HT-29 (cell line): ENCODE measurements at places on chromosomes 5 and 9.

DNA sequence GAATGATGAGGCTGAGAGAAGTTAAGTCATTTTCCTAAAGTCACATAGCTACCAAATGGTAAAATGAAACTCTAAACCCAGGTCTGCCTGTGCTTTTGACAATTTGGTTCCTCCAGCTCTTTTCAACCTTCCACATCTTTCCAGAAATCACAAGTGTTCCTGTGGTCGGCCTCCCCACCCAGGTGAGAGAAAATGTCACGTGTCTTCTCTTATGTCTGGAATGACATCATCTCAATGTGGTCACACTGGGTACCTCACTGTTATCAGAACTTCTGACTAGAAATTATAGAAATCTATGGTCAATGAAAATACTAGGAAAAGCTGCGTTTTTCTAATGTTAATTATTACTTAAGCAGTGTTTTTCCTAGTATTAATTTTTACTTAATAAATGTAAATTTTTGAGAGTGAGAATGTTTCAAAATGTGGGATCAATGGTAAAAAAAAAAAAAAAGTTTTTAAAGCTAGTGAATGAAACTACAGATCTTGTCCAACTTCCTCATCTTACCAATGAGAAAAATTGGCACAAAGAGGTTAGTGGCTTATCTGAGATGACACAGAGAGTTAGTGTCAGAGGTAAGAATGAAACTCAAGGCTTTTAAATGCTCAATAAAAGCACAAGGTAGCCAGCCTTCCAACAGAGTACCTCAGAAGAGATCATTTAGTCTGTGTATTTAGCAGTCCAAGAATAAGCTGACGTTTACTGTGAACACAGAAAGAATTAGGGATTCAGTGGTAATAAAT lies 228.7 kb upstream of the NR4A3 start:
- no peak for DNase-seq

- DNase-seq = no peak
Measured at GRCh38 chr9:131426545-131426944, 32.7 kb downstream of the PRRC2B start.

- DNase-seq = no peak
Measured at GRCh38 chr9:87249029-87249428, 248.6 kb upstream of the DAPK1 start.

GRCh38 chr5:154446195-154447088 lies 645 bp downstream of the SAP30L start:
- DNase-seq = peak; percentile 52

DNA sequence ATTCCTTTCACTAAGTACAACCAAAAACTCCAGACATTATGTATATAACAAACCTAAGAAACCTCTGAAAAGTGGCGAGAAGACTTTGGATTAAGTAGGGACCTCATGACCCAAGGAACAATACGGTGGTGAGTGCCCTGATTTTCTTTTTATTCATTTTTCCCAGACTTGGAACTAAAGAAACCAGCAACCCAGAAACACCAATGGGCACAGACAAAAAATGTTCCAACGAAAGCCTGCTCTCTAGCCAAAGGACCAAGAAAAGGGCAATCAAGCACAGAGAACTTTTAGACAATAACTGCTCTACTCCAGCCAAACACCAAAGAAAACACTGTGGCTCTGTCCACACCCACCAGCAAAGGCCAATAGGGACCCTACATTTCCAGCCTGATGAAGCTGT lies 66.2 kb upstream of the SSBP2 start:
- no peak for DNase-seq

- no peak for DNase-seq
Measured at GRCh38 chr5:995318-995717, 13.3 kb upstream of the NKD2 start.

- DNase-seq = no peak
Measured at GRCh38 chr9:91945277-91946085, 4.5 kb downstream of the ROR2 start.

DNA sequence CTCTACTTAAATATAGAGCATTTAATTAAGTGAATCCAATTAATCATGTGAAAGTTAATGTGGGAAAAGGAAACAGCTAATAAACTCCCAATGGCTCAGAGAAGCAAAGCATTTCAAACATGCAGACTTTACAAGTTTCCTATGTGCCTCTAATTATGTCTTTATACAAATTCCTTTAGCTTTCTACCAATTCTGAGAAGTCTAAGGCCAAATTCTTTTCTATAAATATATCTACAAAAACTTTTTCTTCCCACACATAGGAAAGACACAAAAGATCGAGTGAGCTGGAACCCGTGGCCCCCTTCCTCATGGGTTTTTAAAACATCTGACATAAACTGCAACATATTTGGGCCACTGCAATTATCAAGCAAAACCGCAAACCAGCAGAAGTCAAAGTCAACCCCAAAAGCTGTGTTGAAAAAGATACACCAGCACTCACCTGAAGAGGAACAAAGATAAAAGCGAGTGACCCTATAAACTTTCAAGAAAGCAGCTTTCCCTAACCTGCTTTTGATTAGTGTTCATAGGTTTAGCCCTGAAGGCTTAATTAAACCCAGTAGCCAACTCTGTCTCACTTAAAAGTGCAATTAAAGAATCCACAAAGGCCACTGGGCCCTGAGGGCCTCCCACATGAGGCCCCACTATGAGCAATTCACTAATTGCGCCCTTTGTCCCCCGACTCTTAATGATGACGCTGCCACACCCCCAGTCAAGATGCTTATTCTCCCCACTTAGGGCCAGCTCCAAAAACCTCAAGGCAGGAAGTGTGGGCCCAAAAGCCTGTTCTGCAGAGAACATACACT lies 12.1 kb downstream of the SEMA5A start:
- DNase-seq = no peak

GRCh38 chr9:137266585-137267453 lies 10.7 kb upstream of the TOR4A start:
- no peak for DNase-seq

- DNase-seq = no peak
Measured at GRCh38 chr5:127012916-127013315, 17.4 kb downstream of the MARCHF3 start.

DNA sequence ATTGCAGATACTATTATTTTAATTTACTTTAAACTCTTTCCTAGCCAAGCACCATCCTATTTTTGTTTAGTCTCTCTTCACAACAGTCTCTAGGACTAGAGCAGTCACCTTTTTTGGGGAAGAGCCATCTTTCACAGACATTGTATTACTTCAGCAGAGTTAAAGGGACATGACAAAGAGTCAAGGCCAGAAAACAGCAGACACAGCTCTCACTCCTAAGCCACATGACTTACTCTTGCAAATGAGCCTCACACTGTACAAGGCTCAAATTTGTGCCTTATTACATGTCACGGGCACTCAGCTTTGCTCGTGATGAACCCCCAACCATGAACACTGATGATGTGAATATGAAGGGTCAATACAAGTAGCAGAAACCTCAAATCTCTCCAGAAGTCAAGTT lies 104.3 kb downstream of the ZNF608 start:
- DNase-seq = no peak

- no peak for DNase-seq
Measured at GRCh38 chr5:98865690-98866089, 63.1 kb downstream of the CHD1 start.

DNA sequence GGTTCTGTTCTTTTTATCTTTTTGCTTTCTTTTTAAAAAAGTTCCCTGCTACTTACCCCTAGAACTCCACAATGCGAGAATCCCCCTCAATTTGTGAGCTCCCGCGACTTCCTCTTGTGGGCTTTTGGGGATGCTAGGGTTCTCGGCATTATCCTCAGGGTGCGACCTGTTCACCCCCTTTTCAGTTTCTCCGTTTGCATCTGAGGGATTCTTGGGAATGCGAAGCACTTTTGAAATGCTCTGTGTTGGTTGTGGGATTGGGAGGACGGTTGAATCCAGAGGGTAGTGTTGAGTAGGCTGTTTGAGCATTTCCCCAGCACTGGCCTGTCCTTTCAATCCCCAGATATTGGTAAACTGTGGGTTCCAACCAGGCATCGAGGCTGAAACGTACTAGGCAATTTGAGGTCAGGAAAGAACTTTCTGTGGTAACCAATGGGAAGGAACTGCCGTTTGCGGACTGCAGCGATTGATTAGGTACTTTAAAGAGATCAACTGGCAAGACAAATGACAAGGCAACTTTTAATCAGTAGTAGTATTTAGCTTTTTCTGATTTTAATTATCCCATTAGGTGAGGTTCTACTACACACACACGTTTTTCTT lies 415 bp downstream of the XRCC4 start:
- no peak for DNase-seq

- peak; percentile 69 for DNase-seq
Measured at GRCh38 chr5:60945813-60946187, 795 bp downstream of the NDUFAF2 start.

GRCh38 chr9:93646640-93647178 lies 70.3 kb downstream of the PHF2 start:
- DNase-seq = no peak

GRCh38 chr9:100206899-100207298 lies 107.9 kb downstream of the INVS start:
- DNase-seq = no peak

- no peak for DNase-seq
Measured at GRCh38 chr9:76900884-76901440, 5.0 kb downstream of the PRUNE2 start.

- DNase-seq = no peak
Measured at GRCh38 chr9:4689021-4689420, 9.7 kb downstream of the CDC37L1 start.

DNA sequence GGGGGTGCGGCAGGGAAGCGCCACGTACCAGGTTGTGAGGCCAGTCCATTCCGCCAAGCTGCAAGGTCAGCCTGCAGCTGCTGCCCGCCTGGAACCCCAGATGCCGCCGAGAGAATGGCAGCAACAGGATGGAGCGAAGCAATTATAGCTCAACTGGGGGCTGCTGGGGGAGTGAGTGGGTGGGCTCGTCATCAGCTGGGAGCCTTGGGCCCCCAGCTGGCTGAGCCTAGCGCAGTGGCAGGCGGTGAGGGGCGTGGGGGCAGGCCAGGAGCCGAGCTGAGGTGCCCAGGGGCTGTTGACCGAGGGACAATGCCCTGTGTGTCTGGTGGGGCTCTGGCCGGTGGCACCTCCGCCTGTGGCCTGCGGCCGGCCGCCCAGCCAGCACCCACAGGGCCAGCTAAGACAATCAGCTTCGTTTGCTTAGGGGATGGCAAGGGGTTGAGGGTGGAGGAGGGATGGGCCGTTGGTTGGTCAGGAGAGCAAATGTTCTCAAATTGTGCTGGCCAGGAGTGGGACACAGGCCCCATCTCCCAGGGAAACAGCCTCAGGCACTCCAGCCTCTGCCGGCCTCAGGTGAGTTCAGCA lies at the start of gene IL17B:
Gene IL17B (minus strand): TSS at position 116 of the 585 bp plus-strand sequence. CDS start 67 bp downstream, at position 49.
- no peak for DNase-seq

- DNase-seq = no peak
Measured at GRCh38 chr5:3542158-3542557, 53.5 kb upstream of the IRX1 start.

GRCh38 chr5:1750469-1750868 lies 49.2 kb downstream of the MRPL36 start:
- DNase-seq = no peak

- no peak for DNase-seq
Measured at GRCh38 chr9:38359297-38359653, 33.2 kb upstream of the ALDH1B1 start.

- no peak for DNase-seq
Measured at GRCh38 chr5:149651686-149652085, 70.4 kb downstream of the ARHGEF37 start.

DNA sequence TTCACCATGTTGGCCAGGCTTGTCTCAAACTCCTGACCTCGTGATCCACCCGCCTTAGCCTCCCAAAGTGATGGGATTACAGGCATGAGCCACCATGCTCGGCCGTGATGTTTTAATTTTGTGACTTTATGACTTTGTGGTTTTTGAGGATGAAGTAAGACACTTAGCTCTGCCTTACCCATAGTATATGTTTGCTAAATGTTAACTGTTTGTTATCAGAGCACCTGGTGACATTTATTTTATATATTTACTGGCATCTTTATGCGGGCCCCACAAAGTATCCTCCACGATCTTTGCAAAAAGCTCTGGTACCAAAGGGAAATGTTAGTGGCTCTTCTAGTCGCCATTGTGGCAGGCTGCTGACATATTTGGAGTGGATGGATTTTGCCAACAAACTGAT lies 6.7 kb downstream of the SLC23A1 start:
- DNase-seq = no peak

GRCh38 chr5:88555674-88556073 lies 287.0 kb upstream of the TMEM161B start:
- DNase-seq = no peak

DNA sequence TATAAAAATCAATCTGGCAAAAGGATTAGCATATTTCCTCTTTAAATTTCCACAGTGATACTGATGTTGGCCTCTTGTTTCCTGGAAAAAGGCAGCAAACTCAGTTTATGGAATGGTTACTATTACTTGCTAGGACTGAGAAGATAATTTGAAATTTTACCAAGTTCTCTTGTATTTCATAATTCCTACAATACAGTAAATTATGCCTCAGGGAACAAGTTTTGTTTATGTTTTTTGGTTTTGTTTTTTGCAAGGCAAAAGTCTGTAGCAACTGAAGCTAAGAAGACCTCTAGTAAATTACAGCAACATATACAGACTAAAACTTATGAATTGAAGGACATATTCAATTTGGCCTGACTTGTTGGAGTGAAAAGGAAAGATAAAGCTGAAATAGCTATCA lies 30.2 kb upstream of the SLCO6A1 start:
- no peak for DNase-seq

DNA sequence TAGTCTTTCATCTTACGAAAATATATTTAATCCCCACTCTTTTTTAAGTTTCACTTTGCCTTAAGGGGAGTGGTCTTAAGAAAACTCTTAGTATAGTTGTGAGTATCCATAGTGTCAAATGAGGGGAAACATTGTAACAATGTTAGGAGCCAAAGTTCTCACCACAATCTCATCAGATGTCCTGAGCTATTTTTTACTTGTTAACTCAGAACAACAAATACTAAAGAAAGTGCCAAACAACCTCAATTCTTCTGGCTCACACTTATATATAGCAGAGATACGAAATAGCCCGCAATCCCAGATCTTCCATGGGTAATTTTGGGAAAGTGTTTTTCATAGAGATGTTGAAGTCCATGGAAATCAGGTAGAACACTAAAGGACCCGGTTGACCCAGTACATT lies 194.0 kb upstream of the DMRT1 start:
- DNase-seq = no peak

GRCh38 chr9:69193685-69194032 lies 19.6 kb downstream of the TJP2 start:
- DNase-seq = no peak

- DNase-seq = no peak
Measured at GRCh38 chr5:133895979-133896845, 72.2 kb downstream of the C5orf15 start.

GRCh38 chr5:78002690-78003089 lies 226.6 kb upstream of the TBCA start:
- no peak for DNase-seq

DNA sequence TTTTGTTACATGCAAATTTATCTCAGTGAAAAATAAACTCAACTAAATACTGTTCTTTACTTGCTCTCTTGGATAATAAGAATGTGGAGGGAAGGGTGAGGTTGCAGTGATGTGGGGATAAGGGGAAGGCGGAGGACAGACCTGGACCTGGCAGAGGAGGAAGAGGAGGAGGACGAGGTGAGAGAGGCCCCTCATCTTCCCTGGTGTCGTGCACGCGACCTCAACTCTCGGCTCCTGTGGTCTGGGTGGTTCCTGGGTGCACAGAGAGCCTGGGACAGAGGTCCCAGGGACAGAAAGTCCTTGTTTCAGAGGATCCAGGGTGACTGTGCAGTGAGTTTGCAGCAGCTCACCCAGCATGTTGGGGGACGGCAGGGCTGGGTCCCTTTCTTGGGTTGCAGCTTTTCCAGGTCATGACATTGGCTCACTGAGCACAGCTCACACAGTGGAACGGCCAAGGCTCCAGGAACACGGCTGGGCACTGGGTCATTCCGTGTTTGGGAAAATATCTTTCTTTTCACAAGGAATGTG lies 37.7 kb upstream of the LPCAT1 start:
- no peak for DNase-seq
